GM04504 (cell line): ENCODE measurements at places on chromosomes 16 and 17.
A peak's percentile ranks its signal among the peaks of the same experiment; 100 is the strongest.

- DNase-seq, result no peak
These were observed 127.7 kb downstream of the XYLT1 start for GRCh38 chr16:17343028-17343427.

DNA sequence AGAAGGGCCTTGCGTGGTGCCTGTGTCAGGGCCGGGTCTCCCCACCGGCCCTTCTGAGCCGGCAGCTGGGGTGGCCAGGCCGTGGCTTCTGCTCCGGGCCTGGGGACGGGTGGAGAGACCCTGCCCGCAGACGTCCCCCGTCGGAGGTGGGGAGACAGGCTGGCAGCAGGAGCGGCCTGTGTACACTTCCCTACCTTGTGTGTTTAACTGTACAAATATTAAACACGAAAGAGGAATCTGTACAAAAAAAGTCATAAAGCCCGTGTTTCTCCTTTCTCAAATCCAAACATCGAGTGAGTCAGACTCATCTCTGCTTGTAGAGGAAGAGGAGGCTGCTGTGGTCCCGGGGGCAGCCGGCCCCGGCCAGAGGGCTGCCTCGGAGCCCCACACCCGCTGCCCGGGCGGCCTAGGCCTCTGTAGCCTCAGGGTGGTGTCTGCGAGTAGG is 2.0 kb downstream of the CACNA1H start:
- DNase-seq, result no peak

DNA sequence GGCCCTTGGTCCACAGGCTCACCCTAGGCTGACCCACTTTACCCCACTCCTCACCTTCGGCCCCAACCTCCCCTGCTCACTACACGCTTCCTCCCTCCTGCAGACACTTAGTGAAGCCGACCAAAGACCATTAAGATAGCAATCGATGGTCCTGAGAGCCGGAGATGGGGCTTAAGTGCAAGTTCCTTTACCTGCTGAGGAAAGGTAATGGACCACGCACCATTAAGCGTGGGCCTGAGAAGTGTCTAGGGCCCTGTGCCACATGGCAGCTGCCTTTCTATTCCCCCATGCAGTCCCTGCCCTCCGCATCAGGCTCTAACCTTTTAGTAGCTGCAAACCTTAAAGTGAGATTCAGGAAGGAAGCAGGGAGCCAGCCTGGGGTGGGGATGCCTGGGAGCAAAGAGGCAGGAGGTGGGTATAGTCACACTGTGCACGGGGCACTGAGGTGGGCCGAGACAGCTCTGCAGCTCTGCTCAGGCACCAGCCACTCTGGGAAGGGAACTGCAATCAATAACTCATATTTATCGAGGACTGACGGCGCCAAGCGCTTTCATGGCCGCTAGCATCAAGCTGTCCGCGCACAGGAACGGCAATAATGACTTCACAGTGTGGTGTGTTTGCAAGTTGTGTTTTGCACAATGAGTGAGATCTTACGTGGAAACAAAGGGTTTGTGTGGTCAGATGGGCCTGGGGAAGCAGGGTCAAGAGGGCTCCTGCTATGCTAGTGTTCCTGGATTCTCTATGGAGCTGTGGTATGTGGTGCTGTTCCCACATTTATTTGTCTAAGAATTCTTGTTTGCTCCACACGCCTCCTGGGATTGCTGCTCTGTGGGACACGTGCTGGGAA is 84.9 kb upstream of the CDC42EP4 start:
- no peak for DNase-seq

- peak; percentile 10 for DNase-seq
These were observed 898 bp downstream of the CAPNS2 start for GRCh38 chr16:55567382-55567781.

DNA sequence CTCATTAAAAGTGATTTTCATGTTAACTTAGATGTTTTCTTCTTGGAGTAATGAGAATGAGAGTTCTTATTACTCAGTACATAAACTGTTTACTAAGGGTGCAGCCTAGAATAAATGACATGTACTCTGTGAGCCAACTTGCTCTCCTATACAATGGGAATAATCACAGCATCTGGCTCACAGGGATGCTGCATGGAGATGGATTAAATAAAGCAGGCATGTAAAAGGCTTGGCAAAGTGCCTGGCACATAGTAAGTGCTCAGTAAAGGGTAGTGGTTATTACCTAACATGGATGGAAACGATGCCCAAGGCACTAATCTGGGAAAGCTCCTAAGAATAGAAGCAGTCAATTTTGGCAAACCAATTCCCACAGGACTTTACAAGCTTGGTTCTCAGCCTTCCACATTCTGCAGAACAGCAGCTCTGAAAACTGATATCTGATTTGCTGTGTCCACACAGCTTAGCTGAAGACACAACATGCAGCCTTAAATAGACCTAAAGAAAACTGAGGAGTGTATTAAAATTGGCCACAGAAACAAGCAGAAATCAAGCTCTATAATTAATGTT is 176.1 kb downstream of the ABCC12 start:
- no peak for DNase-seq

- no peak for DNase-seq
These were observed 120.2 kb upstream of the XYLT1 start for GRCh38 chr16:17590711-17591654.

DNA sequence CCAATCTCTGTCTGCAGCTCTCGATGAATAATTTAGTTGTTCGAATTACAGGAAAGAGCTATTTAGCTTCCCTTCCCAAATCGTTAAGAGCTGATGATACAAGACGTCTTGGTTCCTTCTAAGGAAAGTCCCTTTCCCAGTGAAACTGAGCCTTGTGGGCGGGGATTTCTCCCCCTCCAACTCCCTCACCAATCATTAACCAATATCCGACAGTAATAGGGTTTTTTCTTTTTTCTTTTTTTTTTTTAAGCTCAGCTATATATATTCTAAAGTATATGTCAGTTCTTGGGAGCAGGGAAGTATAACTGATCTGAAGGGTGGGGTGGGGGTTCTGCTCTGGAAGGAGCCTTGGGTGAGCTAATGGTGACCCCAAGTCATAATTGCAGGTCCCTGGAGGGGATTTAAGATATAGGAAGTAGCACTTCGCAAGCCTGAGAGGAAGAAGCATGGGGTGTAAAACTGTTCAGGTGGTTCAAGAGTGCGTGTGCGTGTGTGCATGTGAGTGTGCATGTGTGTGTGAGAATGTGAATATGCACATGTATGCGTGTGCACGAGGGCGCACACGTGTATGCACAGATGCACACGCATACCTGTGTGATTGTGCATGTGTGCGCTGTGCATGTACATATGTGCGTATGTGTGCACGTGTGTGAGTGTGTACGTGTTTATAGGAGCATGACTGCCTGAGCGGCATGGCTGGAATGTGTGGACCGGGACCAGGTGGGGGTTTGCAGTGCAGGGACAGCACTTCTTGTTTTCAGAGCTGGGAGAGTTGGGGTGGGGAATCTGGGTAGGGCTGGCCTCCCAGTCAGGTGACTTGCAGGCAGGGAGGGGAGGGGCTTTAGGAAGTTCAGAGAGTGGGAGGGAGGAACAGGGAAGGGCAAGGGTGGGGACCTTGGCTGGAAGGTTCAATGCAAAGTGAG is 42.7 kb downstream of the SOCS3 start:
- DNase-seq, result no peak

- DNase-seq, result peak; percentile 58
These were observed 20.0 kb downstream of the TRAF4 start for GRCh38 chr17:28763804-28764266.

GRCh38 chr16:66335704-66336329 is 30.7 kb upstream of the CDH5 start:
- DNase-seq, result no peak

- no peak for DNase-seq
These were observed 399.8 kb upstream of the SALL1 start for GRCh38 chr16:51550800-51551347.

GRCh38 chr17:79372470-79373238 is 238.2 kb downstream of the RBFOX3 start:
- DNase-seq, result no peak

DNA sequence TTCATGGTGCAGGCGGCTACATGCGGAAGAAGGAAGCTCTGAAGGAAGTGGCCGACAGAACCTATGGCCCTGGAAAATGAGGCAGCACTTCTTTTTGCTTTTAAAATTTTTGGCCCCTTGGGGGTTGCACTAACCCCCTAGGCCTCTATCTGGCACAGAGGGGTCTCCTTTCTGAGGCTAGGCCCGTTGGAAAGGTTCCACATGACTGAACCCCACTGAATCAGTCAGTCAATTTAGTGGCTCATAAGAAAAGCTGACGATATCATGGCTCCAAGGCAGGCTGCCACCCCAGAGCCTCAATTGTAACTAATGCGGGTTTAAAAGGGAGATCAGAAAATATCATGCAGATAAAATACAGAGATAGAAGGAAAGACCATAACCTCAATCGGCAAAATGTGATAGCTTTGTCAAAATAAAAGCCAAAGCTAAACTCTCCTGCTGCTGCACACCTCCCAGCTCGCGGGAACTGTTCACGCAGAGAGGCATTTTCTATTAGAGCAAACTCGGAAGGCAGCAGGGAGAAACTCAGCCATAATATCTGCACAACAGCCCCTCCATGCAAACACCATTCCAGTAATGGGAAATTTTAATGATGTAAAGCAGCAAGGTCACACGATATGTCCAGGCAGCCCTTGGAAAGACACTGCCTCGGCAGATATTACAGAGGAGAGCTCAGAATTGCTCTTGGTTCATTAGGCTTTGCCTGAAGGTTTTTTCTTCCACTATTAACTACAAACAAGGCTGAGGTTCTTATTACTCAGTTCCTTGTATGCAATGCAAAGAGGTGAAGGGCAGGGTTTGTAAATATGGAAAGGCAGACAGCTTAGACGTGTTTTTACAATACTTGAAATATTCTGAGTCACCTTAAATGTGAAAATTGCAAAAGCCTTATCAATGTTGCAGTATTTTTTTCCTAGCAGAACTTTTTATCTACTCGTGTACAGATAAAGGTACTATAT is 200.4 kb upstream of the PMFBP1 start:
- DNase-seq, result no peak

GRCh38 chr16:88633684-88634140 is 4.7 kb upstream of the IL17C start:
- no peak for DNase-seq

GRCh38 chr17:36608794-36609497 is 7.6 kb downstream of the MRM1 start:
- peak; percentile 44 for DNase-seq

GRCh38 chr17:46917516-46917915 is 5.4 kb upstream of the GOSR2 start:
- DNase-seq, result no peak

- DNase-seq, result no peak
These were observed 31.5 kb downstream of the NEUROD2 start for GRCh38 chr17:39576187-39576586.

DNA sequence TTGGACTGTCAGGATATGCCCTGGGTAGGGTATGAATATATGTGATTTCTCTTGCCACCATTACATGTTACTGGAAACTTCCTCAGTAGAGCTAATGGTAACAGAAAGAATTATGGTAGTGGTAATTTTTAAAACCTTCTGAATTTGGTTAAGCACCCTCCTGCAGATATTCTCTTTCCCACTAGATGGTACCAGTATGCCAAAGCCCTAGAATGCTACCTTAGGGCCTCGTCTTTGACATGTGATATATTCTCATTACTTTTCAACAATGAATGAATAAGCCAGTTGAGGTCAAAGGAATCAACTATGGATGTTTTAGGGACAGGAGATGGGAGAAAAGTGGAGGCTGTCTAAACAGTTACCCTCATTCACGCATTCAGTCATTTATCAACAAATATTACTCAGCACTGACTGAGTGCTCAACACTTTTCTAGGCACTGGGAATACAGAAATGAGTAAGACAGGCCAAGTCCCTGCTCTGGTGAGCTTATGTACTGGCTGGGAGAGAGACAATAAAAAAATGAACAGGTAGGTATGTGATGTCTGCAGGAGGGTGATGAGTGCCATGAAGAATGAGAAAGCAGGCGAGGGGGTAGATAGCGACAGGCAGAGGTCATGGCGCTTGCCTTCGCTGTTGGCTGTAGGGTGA is 14.7 kb downstream of the CDH13 start:
- no peak for DNase-seq

DNA sequence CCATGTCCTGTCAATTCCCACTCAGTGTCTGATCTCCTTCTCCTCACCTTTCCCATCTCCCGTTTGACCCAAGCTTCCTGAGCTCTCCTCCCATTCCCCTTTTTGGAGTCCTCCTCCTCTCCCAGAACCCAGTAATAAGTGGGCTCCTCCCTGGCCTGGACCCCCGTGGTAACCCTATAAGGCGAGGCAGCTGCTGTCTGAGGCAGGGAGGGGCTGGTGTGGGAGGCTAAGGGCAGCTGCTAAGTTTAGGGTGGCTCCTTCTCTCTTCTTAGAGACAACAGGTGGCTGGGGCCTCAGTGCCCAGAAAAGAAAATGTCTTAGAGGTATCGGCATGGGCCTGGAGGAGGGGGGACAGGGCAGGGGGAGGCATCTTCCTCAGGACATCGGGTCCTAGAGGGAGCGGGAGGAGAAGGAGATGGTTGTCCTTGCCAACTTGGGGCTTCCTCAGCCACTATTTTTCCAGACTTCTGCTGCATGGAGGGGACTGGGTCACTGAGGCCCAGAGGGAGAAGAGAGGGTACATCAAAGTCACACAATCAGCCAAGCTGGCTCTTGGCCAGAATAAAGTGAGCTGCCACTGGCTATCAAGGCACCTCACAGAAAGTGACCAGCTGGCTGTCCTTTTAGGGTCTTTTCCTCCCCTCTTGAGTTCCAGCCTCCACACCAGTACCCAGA is 1.9 kb upstream of the TBC1D10B start:
- no peak for DNase-seq

DNA sequence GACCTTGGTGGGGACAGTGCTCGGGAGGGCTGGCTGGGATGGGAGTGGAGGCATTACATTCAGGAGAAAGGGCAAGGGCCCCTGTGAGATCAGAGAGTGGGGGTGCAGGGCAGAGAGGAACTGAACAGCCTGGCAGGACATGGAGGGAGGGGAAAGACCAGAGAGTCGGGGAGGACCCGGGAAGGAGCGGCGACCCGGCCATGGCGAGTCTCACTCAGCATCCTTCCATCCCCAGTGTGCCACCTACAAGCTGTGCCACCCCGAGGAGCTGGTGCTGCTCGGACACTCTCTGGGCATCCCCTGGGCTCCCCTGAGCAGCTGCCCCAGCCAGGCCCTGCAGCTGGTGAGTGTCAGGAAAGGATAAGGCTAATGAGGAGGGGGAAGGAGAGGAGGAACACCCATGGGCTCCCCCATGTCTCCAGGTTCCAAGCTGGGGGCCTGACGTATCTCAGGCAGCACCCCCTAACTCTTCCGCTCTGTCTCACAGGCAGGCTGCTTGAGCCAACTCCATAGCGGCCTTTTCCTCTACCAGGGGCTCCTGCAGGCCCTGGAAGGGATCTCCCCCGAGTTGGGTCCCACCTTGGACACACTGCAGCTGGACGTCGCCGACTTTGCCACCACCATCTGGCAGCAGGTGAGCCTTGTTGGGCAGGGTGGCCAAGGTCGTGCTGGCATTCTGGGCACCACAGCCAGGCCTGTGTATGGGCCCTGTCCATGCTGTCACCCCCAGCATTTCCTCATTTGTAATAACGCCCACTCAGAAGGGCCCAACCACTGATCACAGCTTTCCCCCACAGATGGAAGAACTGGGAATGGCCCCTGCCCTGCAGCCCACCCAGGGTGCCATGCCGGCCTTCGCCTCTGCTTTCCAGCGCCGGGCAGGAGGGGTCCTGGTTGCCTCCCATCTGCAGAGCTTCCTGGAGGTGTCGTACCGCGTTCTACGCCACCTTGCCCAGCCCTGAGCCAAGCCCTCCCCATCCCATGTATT is 1.1 kb downstream of the CSF3 start:
- no peak for DNase-seq
